ENCODE measurements at places on chromosomes 1 and 21. TPM values are rescaled to one million over a fixed set of nuclear protein-coding genes. Genes with fewer than 3 reads are reported as not detected.

Gene PCNX2
- 11.2 TPM for total RNA-seq

Gene CYP4Z1
- total RNA-seq: not detected

Gene GJA4
- not detected for total RNA-seq

Gene RAP1GAP
- total RNA-seq: 0.23 TPM

Gene LENEP
- not detected for total RNA-seq

Gene KRTAP20-1
- not detected for total RNA-seq

Gene H6PD
- total RNA-seq: 16.1 TPM

Gene LAMC2
- 1,739 TPM for total RNA-seq

Gene CFHR3
- not detected for total RNA-seq

Gene ARHGEF10L
- 3.4 TPM for total RNA-seq

Gene C1orf185
- total RNA-seq: not detected

Gene NOS1AP
- not detected for total RNA-seq

Gene CACNA1S
- total RNA-seq: not detected

Gene PROK1
- not detected for total RNA-seq

Gene NBPF3
- total RNA-seq: 13.8 TPM

Gene RNU5D-1
- total RNA-seq: not detected

Gene RGS16
- total RNA-seq: 0.23 TPM

Gene LORICRIN
- total RNA-seq: not detected

Gene SLC22A15
- 5.2 TPM for total RNA-seq

Gene SH2D1B
- total RNA-seq: not detected

Gene PLEKHN1
- total RNA-seq: 4.0 TPM

Gene ATXN7L2
- 2.4 TPM for total RNA-seq

Gene PTPN14
- 17.4 TPM for total RNA-seq

Gene DFFB
- total RNA-seq: 5.6 TPM

Gene NBPF10
- total RNA-seq: 0.70 TPM

Gene TBX19
- total RNA-seq: 0.15 TPM

Gene C1orf174
- total RNA-seq: 26.0 TPM

Gene RIPPLY3
- total RNA-seq: 0.47 TPM

Gene LRRC39
- total RNA-seq: not detected

Gene BMP8B
- 0.08 TPM for total RNA-seq

Gene HSD3B2
- not detected for total RNA-seq

Gene CLDN19
- not detected for total RNA-seq

Gene OPRD1
- total RNA-seq: not detected

Gene SIM2
- 0.08 TPM for total RNA-seq

Gene NBPF4
- total RNA-seq: not detected

Gene DNASE2B
- not detected for total RNA-seq

Gene FLG2
- total RNA-seq: not detected

Gene FAM72C
- 5.9 TPM for total RNA-seq

Gene CFAP107
- not detected for total RNA-seq

Gene CFAP45
- total RNA-seq: 0.11 TPM

Gene HAO2
- not detected for total RNA-seq

Gene IL23R
- total RNA-seq: not detected

Gene C8B
- not detected for total RNA-seq

Gene RIPK4
- 23.0 TPM for total RNA-seq

Gene FAM43B
- 0.31 TPM for total RNA-seq

Gene RIMKLA
- not detected for total RNA-seq

Gene INSRR
- not detected for total RNA-seq

Gene ADCY10
- 0.15 TPM for total RNA-seq

Gene MPL
- total RNA-seq: 0.34 TPM

Gene ADAM30
- total RNA-seq: not detected

Gene LRRC7
- total RNA-seq: not detected

Gene GJB4
- total RNA-seq: 5.5 TPM

Gene NCF2
- 1.5 TPM for total RNA-seq

Gene C1QB
- total RNA-seq: not detected

Gene COL16A1
- total RNA-seq: 140 TPM

Gene CFAP74
- not detected for total RNA-seq
